ENCODE measurements at places on chromosomes 4 and X.
A peak's percentile ranks its signal among the peaks of the same experiment; 100 is the strongest.

GRCh38 chr4:184457535-184458249, 16.7 kb downstream of the IRF2 start:
- no peak for DNase-seq

DNA sequence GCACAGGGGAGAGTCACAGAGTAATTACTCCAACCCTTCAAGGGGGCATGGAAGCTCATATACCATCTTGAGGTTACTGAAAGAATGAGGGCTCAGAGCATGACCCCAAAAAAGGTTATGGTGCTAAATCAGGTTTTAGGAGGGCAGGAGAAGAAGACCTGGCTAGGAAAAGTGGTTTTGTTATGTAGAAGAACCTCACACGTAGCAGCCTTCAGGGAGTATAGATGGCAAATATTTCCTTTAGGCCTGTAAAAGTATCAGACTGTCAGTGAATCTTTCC, 102.0 kb upstream of the PDE5A start:
- DNase-seq = no peak

- peak; percentile 50 for DNase-seq
These were observed 26.9 kb downstream of the ASB9 start for GRCh38 chrX:15242899-15243555.

GRCh38 chr4:94420356-94420755, 31.4 kb upstream of the PDLIM5 start:
- DNase-seq = no peak

- no peak for DNase-seq
These were observed 587.6 kb upstream of the DIPK2B start for GRCh38 chrX:45788315-45788714.

GRCh38 chr4:90219822-90220221, 92.6 kb downstream of the CCSER1 start:
- DNase-seq = no peak

GRCh38 chrX:130174045-130174704, 2.4 kb downstream of the RAB33A start:
- DNase-seq = peak; percentile 68

DNA sequence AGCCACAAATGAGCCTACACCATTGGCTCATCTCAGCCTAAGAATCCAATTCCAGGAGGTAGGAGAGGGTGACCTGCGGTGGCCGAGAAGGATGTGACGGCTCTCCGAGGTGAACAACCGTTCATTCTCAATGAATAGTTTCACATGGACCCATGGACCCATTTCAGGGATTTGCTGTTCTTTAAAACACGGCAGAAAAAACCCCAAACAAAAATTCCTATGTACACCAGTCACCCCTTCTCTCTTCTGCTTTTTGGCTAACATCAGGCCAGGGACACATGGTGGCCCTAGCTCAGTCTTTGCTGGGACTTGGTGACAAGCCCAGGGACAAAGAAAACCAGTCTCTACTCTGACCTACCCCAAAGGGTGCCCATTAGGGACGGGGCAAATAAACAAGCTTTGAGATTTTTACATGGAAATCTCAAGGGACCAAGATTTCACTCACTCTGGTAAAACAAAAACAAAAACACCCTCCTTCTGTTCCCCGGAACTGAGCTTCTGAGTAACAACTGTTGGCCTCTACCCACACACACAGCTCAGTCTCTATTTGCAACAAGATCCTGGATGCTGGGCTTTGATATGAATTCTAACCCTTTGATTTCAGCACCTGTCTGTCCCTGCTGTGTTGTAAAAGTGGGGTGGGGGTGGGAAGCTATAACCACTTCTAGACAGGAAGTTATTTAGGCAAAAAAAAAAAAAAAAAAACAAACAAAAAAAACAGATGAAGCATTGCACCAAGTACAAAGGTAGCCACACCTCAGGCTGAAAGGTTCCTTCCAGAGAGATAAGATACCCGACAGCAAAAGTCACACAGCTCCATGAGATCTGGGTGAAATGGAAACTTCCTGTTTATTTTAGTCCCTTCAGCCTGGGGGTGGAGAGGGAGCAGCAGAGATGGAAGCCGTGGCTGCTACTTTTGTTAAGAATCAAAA, 49.0 kb downstream of the DDX3X start:
- no peak for DNase-seq

DNA sequence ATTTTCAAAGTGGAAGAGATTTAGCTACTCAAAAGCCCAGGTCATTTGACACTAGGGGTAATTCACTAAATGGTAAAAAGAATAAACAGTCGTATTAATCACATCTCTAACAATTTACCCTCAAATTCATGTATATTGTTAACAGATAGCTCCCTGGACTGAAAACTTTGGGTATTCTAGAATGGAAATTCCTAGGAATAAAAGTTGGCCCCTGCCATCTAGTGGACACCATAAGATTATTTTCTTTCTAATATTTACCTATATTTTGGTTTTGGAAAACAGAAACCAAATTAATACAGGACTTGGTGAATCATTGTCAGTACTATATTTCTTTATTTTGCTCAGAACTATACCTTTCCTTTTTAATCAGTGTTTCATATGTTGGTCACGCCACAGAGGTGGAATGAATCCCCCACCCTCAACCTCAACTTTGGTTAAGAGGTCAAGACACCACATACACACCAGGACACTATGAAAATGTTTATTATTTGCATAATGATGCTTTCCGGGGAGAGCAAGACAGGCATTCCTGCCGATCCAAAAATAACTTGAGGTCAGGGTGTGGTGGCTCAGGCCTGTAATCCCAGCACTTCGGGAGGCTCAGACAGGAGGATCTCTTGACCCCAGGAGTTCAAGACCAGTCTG, 96.2 kb upstream of the APOOL start:
- DNase-seq = peak; percentile 1

- DNase-seq = peak; percentile 36
These were observed 104.7 kb downstream of the MAML3 start for GRCh38 chr4:140049024-140049848.

DNA sequence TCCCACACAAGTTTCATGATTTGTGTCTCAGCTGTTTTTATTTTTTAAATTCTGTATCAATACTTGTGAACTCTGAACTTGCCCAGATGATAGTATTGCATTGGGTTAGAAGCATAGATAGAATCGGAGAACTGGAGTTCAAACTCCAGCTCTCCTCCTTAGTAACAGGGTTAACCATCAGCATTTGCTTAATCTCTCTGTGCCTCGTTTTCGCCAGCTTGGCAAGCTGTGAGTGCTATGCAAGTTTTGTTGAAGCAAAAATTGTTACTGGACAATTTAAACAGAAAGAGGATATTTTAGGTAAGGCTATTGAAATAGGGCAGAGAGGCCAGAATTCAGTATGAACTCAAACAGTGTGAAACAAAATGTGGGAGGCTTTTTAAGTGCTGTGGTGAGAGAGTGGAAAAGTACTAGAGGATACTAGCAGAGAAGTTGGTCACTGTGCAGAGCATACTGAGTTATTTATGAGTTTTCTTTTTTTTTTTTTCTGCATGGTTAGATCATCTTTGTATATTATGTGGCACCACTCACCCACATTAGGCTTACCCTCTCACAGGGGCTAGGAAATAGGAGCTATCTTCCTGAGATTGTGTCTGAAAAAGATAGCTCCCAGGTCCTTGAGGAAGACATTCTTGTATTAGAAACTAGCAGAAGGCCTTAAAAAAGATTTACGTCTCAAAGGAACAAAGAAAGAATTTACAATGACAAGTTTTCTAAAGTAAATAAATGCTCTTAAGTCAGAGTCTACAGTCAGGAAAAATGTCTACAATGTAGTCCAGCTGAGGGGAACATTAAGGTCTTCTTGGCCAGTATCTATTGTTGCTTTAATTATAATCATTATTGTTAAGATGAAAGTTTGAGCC, 1126.6 kb downstream of the FAT4 start:
- no peak for DNase-seq

DNA sequence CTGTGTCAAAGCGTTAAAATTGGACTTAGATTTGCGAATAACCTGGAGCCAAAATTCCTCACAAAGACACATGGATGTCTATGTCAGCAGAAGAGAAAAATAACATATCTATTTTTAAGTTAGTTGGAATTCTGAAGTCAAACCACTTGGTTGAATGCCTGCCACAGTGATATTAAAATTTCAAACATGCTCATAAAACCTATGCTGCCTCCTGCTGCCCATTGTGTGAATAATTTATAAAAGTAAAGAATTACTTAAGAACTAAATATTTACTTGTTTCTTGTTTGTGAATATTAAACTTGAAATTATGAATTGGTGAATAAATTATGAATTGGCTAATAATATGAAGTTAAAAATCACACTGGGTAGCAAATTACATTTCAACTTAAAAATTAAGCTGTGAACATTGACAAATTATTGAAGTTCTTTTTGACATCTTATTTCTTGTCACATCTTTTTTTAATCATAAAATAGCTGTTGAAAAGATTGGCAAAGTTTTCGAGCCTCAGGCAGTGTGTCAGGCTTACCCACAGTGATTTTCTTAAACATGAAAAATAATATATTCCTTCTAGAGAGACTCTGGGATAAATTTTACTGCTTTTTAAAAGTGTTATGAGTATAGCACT, 35.4 kb downstream of the FABP2 start:
- no peak for DNase-seq

GRCh38 chr4:124212815-124213630, 499.5 kb downstream of the ANKRD50 start:
- no peak for DNase-seq

DNA sequence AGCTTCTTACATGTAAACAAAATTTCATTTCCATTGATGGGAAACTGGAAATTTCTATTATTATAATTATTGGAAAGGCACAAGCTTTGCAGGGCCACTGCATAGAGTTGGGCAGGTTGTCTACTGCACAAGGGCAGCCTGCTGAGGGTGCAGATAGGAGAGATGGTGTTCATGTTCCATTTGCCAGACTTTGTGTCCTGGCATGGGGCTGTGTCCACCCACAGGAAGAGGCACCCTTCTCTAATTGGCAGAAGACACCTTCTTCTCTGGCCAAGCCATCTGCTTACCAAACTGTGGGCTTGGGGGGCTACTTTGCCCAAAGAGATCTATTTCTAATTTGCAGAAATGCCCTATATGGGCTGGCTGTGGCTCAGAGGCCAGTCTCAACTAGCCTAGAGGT, 140.7 kb downstream of the GATB start:
- DNase-seq = no peak

DNA sequence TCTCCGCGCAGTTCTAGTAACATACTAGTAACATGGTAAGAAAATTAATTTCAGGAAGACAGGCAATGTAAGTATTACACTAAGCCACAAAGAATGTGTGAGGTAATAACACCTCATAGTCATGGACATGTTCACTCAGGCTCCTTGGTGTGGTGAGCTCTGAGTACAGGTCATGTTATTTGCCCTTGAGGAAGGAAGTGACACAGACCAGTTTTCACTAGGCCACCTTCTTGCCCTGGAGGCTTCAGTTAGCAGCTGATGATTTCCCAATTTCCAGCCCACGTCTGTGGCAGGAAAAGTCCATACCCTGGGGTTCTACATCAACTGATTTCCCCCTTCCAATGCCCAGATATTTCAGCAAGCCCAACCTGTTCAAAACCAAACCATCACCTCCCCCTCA, 6.7 kb downstream of the APOO start:
- DNase-seq = no peak

DNA sequence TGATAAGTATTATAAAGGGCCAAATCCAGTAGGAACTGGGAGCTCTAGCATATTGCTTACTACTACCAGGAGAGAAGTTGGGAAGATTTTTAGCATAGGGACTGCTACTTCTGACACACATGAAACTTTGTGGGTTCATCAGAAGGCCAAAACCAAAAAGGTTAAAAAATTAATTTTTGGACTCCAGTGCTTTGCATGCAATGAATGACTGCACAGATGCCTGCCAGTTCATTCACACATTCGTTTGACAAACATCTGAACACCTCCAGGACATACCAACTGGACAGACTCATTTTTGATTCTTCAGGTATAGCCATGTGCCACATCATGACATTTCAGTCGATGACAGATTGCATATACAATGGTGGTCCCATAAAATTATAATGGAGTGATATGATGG, 79.8 kb downstream of the MID1IP1 start:
- no peak for DNase-seq

- no peak for DNase-seq
These were observed 22.0 kb downstream of the KLHL15 start for GRCh38 chrX:24005028-24005427.

DNA sequence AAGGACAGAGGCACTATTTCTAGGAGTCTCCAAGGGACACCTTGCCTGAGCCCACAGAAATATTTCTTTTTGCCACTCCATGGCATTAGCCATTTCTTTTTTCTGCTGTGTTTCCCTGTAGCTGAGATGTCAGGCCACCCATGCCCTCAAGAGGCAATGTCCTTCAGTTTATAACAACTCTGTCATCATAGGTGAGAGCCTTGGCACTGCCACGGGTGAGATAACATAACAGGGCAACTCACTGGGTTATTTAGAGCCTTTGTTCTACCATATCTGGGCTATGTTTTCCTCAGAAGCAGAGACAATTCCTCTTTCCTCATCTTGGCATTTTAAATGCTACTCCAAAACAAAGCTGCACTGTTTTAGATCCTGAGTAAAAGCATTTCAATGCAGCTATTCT, 99.9 kb upstream of the MAOA start:
- DNase-seq = peak; percentile 70

DNA sequence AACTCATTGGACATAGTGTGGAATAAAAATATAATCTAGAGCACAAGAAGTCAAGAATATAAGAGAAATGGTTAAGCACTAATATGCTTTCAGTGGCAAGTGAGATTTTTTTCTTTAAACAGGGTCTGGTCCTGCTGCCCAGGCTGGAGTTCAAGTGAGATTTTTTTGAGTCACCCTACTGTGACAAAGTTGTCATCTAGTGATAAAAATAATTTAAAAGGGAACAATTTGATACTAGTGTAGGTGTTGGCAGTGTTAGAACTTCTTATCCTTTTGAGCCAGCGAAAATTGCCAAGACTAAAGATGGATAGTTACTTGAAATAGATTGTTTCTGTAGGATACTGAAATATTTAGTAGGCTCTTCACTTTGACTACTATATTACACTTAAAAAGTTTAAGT, 67.9 kb upstream of the TECRL start:
- DNase-seq = no peak

GRCh38 chr4:13705521-13706041, 78.1 kb upstream of the BOD1L1 start:
- no peak for DNase-seq

GRCh38 chr4:76600447-76600846, 165.4 kb downstream of the SHROOM3 start:
- no peak for DNase-seq

DNA sequence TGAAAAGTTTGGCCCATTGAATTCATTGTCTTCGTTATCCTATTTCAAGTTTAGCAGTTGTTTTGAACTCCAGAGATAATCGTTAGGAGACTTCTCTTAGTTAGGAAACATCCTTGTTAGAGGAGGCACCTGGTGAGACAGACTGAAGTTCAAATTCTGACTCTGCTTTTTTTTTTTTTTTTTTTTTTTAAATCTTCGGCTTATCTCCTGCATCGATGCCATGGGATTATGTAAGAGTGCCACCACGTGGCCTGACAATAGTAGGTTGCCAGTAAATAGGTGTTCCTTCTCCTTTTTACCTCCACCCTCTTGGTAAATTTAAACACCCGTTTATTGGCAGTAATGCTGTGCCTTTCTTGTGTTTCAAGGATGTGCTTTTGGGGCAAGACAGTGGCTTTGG, 149.3 kb downstream of the SOWAHB start:
- DNase-seq = no peak

- no peak for DNase-seq
These were observed 14.7 kb upstream of the SEC24D start for GRCh38 chr4:118850488-118851173.

All from COLO829 (cell line).